Stimulated activated effector memory CD8-positive, alpha-beta T cell treated with anti-CD3 and anti-CD28 coated beads, Interleukin-12 subunit alpha, Interleukin-12 subunit beta, amount 100 ng/mL, for 72 hours (primary cell): ENCODE measurements at places on chromosomes 16 and 17.

GRCh38 chr16:56861092-56861610 lies 3.9 kb upstream of the SLC12A3 start:
- DNase-seq: no peak

DNA sequence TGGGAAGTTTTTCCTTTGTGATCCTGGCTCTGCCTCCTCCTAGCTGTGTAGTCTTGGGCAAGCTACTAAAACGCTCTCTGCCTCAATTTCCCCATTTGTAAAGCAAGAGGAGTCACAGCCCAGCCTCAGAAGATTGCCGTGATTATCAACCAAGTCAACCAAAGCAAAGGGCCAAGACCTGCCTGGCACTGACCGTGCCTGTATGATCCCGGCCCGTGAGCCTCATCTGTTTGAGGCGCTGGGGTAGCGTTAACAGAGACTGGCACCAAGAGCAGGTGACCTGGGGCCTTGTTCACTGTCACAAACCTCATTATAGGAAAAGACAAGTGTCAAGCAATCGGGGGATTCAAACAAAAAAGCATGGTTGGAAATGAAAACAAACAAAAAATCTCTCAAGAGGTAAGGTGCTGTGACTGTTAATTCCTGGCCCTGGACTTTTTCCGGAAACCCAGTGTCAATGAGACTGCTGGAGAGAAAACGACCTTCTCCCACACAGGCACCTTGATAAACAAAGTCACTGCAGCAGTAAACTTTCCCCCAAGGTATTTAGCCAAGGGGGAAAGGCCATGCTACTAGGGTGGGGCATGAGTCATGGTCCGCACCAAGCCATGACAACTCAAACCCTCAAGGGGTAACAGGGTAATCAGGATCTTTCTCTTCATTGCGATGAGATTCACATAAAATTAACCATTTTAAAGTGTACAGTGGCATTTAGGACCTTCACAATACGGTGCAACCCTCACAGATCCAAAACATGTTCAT lies 5.4 kb downstream of the MEAK7 start:
- no peak for DNase-seq

GRCh38 chr17:15273141-15273793 lies 8.1 kb upstream of the PMP22 start:
- no peak for DNase-seq

- DNase-seq: no peak
Observed at GRCh38 chr17:70988622-70989021, 819.3 kb downstream of the KCNJ2 start.
